ENCODE measurements at places on chromosomes 1 and 21.

DNA sequence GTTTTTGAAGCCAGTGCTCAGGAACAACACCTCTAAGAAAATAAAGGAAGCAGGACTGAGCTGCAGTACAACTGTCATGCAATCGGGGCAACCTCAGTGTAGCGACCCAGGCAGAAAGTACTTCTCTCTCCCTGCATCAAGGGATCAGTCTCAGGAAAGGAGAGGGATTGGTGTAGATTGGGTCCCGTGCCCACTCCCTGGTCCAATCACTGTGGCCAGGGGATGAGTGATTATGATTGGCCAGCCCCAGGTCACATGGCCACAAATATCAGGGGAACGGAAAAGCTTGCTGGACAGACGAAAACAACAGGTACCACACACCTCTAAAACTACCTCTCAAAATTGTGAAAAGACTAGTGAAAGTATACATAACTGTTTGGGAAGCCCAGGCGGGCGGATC, 136.2 kb upstream of the F3 start:
- H3K27me3 ChIP-seq = peaks cover 20% of the 10 kb centered on the region
- H3K36me3 ChIP-seq = no peaks in the 10 kb centered on the region
- no peak for DNase-seq
- H3K4me3 ChIP-seq = no peak overlapping the region

- H3K36me3 ChIP-seq = no peaks in the 10 kb centered on the region
- no peak overlapping the region for H3K4me3 ChIP-seq
- no peak for DNase-seq
- H3K27me3 ChIP-seq = peaks cover 9% of the 10 kb centered on the region
These were observed 29.3 kb downstream of the IER5 start for GRCh38 chr1:181117648-181118449.

DNA sequence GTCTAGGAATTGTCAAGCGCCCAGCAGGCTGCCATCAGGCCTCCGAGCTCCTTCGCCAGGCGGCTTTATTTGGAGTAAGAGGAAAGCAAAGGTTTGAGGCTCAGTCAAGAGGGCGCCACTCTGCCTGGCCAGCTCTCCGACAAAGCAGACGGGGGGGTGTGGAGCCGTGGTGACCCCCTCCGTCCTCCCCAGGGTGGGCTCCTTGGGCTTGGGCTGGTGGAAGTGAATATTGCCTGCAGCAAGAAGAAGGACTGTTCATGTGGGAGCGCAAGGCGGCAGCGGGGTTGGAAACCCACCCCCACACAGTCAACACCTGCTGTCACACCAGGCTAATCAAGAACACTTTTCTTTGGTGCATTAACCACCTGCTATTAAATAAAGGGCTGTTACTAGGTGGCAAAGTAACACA, 14.6 kb downstream of the EPHX1 start:
- H3K27me3 ChIP-seq = no peaks in the 10 kb centered on the region
- no peak overlapping the region for H3K4me3 ChIP-seq
- H3K27ac ChIP-seq = no peak overlapping the region
- no peaks in the 10 kb centered on the region for H3K4me1 ChIP-seq

DNA sequence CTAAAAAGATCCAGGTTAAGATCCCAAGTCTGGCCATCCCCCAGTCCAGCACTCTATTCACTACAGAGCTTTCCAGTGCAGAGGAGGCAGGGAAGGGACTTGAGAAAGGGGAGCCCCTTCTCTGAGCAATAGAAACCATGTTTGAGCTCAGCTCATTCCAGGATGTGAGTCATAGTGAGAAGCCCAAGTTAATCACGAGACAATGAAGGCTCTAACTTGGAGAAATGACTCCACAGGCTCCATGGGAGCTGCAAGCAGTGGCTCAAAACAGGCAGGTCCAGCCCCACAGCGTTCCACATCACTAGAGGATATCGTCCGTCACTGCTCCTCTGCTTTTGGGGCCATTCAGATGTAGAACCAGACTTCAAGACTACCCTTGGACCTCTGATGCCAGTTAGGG, 59.1 kb downstream of the CAMK2N1 start:
- peaks cover 5% of the 10 kb centered on the region for H3K4me1 ChIP-seq
- peaks cover 3% of the 10 kb centered on the region for H3K36me3 ChIP-seq
- no peak overlapping the region for H3K27ac ChIP-seq
- H3K27me3 ChIP-seq = peaks cover 40% of the 10 kb centered on the region
- no peak overlapping the region for H3K4me3 ChIP-seq
- no peak for DNase-seq

GRCh38 chr1:186465946-186466345, 5.0 kb upstream of the PDC start:
- H3K36me3 ChIP-seq = no peaks in the 10 kb centered on the region
- DNase-seq = no peak
- H3K27ac ChIP-seq = no peak overlapping the region

Data from activated naive CD8-positive, alpha-beta T cell treated with anti-CD3 and anti-CD28 coated beads, Interleukin-2, amount 10 ng/mL, durations not matched to agents 7 days and 5 days (primary cell).